Substantia nigra (tissue), 51 donors: ENCODE measurements at places on chromosomes 7 and 10.

DNA sequence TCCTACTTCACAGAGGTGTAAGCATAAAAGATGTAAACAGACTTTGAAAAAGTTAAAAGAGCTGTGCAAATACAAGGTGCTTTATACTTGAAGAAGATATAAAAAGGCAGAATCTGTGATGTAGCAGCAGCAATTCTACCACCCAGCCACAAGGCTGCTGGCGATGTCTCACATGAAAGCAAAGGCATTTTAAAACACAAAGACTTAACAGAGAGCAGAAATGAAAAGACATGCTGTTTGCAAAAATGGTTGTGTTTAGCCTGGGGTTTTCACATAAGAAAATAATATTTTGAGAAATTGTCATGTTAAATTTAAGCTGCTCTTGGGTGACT, 85.5 kb upstream of the ZNF800 start:
- DNase-seq: no peak

- DNase-seq: no peak
Measured at GRCh38 chr10:21285742-21286331, 239.6 kb downstream of the SKIDA1 start.

- no peak for DNase-seq
Measured at GRCh38 chr7:78037603-78038002, 239.0 kb downstream of the PHTF2 start.

GRCh38 chr10:122733931-122734665, 34.5 kb upstream of the C10orf120 start:
- no peak for DNase-seq

DNA sequence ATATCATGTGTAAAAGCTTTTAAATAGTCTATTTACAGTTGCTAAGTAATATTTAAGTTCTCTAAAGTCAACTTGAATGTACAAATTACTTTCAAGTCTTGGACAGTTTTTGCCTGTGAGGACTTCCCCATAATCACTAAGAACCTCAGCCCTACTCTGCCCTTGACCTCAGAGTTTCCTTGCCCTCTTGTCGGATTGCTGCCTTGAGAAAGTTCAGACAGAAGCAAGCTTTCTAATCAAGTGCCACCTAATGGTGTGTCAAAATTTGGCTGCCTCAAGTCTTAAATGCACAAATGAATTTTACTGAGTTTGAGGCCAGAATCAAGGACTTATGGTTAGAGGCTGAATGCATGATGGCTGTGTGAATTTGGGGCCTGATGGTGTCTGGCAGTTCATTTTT, 88.3 kb upstream of the KAT6B start:
- DNase-seq: no peak

- DNase-seq: no peak
Measured at GRCh38 chr10:62433181-62433692, 59.1 kb downstream of the ZNF365 start.

DNA sequence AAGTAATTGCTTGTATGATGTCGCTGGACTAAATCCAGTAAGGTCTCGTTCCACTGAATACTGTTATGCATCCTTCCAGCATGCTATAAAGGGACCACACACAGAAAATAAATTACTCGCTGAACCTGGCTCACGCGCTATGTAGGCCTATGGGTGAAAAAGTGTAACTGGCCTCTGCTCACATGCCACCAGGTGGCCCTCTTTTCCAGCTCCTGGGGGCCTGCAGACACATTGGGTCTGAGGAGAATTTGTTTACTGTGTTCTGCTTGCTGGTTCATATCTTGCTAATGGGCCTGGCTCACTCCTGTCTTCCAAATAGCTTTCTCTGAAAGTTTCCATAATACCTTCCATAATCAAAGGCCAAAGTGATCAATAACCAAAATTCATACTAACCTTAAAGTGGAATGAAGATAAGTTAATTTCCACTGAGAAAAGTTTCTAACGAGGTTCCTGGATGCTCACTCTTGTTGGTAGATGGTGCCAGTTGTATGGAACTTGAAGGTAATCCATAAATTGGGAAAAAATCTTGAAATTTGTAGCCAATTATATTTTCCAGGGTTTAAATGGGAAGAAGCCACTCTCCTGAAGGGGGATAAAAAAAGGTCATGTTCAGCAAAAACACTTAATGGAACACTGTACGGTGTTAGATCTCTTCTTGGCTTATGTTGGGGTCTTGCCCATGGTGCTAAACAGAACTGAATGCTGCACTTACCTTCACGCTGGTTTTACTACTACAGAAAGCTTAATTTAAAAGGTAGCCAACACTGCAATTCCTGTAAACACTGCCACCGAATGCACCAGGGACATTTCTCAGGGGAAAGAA, 27.0 kb upstream of the ZPBP start:
- DNase-seq: no peak

- no peak for DNase-seq
Measured at GRCh38 chr7:77837966-77838365, 39.4 kb downstream of the PHTF2 start.

DNA sequence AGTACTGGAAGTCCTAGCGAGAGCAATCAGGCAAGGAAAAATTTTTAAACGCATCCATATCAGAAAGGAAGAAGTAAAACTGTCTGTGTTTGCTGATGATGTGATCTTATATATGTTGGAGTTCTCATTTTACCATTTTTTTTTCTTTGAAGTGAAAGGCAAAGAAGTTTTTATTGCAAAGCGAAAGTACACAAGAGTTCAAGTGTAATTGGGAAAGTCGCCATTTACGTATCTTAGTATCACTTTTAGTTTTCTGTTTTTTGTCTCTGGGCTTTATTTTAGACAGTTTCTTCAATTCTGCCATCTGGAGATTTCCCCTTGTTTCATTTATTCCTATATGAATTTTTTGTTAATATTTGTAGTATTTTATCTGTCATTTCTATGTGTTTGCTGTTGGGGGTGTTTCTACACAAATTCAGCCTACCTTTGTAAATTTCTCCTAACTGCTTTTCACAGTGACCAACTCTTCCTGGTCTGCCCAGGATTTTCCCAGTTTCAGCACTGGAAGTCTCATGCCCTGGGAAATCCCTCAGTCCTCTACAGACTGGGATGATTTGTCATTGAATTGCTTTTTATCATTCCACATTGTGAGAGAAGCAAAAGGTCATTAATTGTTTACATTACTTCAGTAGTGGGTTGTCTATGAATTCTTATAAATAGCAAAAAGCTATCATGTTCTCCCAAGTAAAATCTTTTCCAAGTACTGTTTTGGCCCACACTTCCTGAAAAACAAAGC, 23.2 kb downstream of the BET1 start:
- no peak for DNase-seq

- no peak for DNase-seq
Measured at GRCh38 chr7:87113077-87113476, 39.2 kb upstream of the DMTF1 start.

DNA sequence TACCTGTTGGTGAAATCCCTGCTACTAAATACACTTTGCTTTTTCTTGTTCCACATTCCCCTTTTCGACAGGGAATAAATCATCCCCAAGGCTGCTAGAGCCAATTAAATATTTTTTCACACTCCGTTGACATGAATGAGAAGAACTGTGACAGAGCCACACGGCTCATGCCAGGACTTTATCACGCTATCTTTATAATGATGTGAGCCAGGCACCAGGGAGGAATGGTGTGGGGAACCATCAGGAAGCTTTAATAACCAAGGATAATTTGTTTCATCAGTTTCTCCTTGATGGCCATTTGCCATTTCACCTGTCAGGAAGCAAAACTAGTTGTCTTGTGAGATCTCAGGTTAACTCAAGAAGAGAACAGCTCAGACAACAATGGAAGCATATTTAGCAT, 193.0 kb upstream of the C7orf33 start:
- DNase-seq: no peak

DNA sequence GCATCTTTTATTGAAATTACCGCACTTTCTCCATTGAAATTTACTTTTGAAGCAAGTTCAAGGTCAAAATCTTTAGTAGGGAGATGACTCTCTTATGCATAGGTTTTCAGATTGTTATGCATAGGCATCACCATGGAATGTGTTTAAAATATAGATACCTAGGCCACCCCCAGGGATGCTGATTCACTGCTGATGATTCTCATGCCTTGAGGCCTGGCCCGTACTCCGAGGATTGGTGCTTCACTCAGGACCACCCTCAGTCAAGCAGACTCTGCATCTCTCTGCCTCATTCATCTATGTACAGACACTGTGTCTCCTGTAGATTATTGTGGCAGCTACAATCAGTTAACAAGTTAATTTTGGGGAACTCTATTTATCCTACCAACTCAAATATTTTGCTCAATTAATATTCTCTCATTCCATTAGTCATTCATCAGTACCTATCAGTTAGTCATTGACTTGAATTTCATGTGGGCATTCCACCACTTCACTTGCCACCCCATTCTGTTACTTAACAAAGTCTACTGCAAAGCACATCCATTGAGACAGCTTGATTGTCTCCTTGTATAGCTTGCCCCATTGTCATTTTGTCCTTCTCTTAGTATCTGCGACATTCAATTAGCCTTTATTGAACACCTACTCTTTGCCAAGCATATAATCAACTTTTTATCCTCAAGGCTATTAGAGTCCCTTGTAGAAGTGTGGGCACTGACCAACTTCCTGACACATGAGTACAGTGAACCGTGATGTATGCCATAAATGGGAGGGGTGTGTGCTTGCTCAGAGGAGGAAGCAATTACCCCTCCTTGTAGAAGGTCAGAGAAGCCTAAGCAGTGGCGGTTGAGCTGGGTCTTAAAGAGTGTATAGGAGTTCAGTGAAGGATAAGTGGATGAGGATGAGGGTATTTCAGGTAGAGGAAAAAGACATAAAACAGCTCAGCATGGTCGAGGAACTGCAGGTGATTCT, 255.6 kb upstream of the BMPER start:
- DNase-seq: no peak

DNA sequence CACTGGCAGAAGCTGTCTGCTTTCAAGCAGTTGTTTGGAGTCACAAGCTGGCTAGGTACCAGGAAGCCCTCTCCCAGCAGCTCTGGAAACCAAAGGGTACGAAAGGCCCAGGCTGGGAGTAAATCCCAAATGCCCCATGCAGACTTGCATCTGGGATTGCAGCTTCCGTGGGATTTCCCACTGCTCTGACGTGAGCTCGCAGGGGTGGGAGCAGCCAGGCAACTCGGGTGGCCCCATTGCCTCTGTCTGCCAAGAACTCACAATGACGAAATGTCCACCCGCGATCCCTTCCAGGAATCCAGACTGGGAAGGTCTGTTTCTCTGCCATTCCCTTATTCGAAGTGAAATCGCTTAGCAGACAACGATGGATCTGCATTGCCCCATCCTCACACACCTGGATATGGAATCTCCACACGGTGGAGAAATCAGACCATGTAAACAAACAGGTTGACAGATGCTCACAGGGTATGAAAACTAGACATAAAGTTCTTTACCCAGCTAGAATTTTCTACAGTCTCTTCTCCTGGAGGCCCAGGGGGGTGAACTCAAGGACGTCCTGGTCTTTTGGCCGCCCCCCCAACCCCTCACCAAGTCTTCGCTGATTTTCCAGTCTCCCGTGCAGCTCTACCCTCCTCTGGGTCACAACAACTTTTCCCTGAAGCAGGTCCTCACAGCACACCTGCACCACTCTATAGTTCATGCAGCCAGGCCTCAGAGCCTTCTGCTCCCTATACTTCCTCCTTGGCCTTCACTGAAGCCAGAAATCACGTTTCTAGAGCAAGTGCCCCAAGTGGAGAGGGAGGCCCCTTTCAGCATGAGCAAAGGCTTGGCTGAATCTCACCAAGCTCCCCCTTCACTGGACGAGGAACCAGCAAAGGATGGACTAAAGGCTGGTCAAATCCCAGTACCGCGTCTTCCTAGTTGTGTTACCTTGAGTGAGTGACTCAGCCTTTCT, 20.0 kb downstream of the SH3PXD2A start:
- no peak for DNase-seq

- DNase-seq: no peak
Measured at GRCh38 chr7:7821517-7821916, 103.1 kb upstream of the RPA3 start.

GRCh38 chr10:52213321-52213752, 100.7 kb upstream of the DKK1 start:
- DNase-seq: no peak

DNA sequence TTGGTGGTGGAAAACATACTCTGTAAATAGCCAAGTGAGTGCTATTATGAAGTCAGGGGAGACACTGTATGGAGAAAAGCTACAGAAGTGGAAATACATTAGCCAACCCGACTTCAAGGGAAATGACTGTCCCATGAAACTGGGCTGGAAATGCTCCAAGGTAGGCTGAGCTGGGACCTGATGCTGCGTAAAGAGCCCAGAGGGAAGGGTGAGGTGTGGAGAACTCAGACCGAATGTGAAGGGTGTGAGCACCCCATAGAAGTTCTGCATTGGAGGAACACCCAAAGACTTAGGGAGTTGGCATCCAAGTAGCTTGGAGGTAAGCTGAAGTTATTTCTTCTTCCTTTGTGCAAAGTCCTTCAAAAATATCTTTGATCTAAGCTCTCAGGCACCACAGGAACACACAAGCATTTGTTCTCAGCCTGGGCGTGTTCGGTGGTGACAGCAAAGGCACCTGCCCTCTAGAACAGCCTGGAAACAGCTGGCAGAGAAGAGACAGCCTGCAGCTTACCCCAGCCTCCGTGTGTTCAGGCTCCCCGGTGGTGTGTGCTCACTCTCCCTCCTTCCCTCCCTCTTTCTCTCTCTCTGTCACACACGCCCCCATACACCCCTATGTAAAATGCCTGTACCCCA, 19.1 kb upstream of the GJD4 start:
- no peak for DNase-seq

- DNase-seq: no peak
Measured at GRCh38 chr7:121621937-121622336, 225.8 kb upstream of the FAM3C start.

- DNase-seq: no peak
Measured at GRCh38 chr7:27810186-27810585, 70.2 kb downstream of the TAX1BP1 start.

- no peak for DNase-seq
Measured at GRCh38 chr7:85641331-85641730, 454.5 kb upstream of the SEMA3D start.
